ENCODE measurements at places on chromosomes 3 and 15. TPM values are rescaled to one million over a fixed set of nuclear protein-coding genes. Genes with fewer than 3 reads are reported as not detected.

The UROC1 gene
- not detected for total RNA-seq

The SCAMP5 gene
- 7.7 TPM for total RNA-seq

The PPARG gene
- not detected for total RNA-seq

The PTX3 gene
- total RNA-seq = 5.4 TPM

The SPTSSB gene
- total RNA-seq = not detected
